Dorsolateral prefrontal cortex (tissue), 122 donors: ENCODE measurements at places on chromosomes 1 and 21. TPM values are rescaled to one million over a fixed set of nuclear protein-coding genes. Genes with fewer than 3 reads are reported as not detected.

The MANEAL gene
- 24.6 TPM for total RNA-seq

The PPFIA4 gene
- total RNA-seq: 156 TPM

The PRCC gene
- total RNA-seq: 59.0 TPM

The LACTBL1 gene
- total RNA-seq: not detected

The VWA1 gene
- total RNA-seq: 55.5 TPM

The IL12RB2 gene
- 6.0 TPM for total RNA-seq

The CDC42SE1 gene
- 56.7 TPM for total RNA-seq

The KRTAP7-1 gene
- not detected for total RNA-seq

The AKIRIN1 gene
- 69.9 TPM for total RNA-seq

The C1orf226 gene
- 5.2 TPM for total RNA-seq

The KANK4 gene
- 1.7 TPM for total RNA-seq

The KRTAP19-1 gene
- not detected for total RNA-seq

The CYP4A11 gene
- 0.52 TPM for total RNA-seq

The FBXO2 gene
- total RNA-seq: 141 TPM

The FCAMR gene
- not detected for total RNA-seq

The ST6GALNAC5 gene
- total RNA-seq: 32.5 TPM

The C8A gene
- not detected for total RNA-seq

The TPTE gene
- not detected for total RNA-seq

The LAMB3 gene
- total RNA-seq: 5.3 TPM

The IFNAR1 gene
- total RNA-seq: 51.0 TPM

The CHI3L1 gene
- total RNA-seq: 21.5 TPM

The C1QTNF12 gene
- 1.6 TPM for total RNA-seq

The PLA2G2D gene
- total RNA-seq: not detected

The SLFNL1 gene
- 1.8 TPM for total RNA-seq

The NEGR1 gene
- 101 TPM for total RNA-seq
